ENCODE measurements at places on chromosomes 6 and 20.

DNA sequence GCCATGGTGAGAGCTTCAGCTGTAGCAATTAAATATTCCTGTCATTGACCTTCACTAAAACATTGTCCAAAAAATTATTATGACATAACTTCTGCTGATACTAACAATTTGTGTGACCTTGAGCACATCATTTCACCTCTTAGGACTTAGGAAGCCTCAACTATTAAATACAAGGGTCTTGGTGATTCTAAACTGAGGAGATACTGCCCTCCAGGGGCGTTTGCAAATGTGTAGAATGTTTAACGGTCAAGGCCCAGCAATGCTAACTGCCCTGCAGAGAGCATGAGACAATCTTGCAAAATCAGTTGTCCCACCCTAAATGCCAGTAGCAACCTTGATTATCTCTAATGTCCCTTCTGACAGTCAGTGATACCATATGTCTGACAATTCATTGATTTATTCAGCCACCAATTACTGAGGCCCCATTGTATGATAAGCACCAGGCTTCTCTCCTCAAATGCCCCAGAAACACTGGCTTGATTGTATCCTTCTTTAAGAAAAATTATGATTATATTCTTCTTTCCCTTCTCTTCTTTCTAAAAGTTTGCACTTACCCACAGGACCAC lies 284.1 kb upstream of the PLN start:
- DNase-seq, result no peak

- no peak for DNase-seq
Measured at GRCh38 chr20:44054118-44054517, 132.9 kb downstream of the JPH2 start.

GRCh38 chr20:13464702-13465101 lies 174.0 kb downstream of the TASP1 start:
- no peak for DNase-seq

DNA sequence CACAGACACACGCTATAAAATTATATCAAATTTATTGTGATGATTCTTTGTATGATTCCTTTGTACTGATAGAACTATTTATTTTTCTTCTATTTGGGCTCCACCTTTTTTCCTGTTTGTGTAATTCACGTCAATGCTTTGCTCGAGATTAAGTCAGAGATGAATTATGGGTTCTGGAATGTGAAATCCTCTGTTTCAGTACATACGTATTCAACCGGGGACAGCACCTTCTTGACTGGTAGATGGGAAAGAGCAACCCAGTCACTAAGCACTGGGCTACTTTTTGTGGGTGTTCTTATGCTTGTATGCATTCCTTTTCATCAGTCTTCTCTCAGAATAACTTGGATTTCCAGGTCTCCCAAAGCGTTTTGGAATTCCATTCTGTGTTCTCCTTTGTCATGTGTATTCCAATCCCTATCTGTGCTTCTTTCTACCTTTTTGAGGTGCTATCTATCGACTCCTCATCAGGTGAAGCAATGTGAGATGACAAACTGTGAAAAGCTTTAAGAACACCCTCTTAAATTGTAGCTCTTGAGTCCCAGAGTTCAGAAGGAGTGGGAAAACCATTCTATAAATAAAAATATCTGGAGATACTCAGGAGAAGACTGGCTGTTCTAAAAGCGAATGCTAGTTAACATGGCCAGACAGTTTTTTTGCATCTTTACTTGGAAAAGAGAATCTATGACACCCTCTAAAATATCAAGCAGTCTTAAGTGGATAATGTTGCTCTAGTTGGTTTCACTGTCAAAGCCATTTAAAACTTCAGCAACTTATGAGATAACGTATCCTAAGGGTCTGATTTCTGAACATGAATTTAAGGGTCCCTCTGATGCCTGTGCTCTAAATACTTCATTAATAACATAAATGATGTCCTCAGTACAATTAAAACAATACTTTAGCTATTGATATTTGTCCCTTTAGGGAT lies 197.7 kb upstream of the PREP start:
- DNase-seq, result no peak

- DNase-seq, result no peak
Measured at GRCh38 chr20:24909861-24910260, 39.2 kb upstream of the CST7 start.

GRCh38 chr6:17585766-17586490 lies 14.2 kb upstream of the FAM8A1 start:
- DNase-seq, result no peak

DNA sequence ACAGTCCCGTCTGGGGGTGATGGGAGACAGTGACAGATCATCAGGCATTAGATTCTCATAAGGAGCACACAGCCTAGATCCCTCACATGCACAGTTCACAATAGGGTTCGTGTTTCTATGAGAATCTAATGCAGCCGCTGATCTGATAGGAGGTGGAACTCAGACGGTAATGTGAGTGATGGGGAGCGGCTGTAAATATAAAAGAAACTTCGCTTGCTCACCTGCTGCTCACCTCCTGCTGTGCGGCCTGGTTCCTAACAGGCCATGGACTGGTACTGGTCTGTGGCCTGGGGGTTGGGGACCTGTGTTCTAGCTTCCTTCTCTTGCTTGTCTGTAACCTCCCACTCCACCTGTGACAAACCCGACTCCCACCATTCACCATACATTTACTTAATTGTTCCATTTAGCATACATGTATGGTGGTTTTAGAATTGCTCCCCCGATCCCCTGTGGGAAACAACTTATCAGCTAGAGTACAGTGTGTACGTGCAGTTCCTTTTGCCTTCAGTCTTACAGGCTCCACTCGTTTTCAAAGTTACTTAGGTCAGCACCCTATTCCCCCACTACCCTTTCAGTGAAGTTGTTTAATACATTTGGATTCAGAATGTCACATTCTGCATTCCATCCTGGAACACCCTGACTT lies 4.0 kb downstream of the MANBAL start:
- DNase-seq, result no peak

- DNase-seq, result no peak
Measured at GRCh38 chr20:25077610-25078169, 4.3 kb downstream of the VSX1 start.

DNA sequence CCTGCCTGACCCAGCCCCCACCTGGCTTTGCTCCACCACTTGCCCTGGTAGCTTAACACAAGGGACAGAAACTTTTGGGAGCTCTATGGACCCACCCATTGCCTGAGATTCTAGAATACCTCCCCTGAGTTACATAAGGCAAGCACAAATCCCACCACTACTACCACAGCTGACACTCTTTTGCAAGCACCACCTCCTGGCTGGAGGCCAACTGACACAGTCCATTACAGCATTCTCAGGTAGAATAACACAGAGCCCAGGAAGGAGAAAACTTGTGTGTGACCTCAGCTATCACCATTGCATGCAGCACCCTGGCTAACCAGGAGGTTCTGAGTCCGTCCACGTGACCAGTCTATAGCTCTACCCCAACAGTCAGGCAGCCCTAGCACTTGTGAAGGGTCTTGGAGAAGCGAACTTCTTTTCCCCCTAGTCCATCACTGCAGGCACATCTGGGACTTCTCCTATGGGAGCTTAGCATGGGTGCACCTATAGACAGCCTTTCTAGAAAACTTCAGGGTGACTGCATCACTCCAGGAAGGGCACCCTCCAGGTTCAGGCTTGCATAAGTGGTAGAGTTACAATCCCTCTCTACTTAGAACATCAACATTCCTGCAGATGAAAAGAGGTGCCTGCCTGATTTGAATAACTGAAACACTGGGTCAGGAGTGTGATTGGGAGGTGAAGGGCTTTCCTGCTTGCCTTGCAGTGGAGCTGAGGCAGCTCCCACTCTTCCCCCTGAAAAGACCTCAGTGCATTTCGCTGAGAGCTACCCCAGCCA lies 30.1 kb downstream of the CITED2 start:
- no peak for DNase-seq

DNA sequence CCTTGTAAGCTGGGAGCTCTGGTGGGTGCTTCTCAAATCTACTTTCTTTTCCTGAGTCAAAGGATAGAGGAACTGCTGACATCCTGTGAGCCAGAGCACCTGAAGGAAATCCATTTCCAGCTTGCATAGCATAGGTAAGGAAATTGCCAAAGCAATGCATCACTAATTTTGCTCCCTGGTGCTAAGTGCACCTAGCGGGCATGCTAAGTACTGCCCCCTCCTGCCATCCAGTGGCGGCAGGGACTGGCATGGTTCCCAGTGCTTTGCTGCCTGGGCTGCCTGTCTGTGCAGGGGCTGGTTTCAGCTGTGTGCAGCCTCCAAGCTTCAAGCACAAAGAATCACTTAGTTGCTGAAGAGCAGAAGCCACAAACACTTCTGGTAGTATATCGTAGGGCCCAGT lies 63.9 kb downstream of the FARS2 start:
- DNase-seq, result no peak

GRCh38 chr6:22072949-22073348 lies 223.9 kb downstream of the PRL start:
- DNase-seq, result no peak

DNA sequence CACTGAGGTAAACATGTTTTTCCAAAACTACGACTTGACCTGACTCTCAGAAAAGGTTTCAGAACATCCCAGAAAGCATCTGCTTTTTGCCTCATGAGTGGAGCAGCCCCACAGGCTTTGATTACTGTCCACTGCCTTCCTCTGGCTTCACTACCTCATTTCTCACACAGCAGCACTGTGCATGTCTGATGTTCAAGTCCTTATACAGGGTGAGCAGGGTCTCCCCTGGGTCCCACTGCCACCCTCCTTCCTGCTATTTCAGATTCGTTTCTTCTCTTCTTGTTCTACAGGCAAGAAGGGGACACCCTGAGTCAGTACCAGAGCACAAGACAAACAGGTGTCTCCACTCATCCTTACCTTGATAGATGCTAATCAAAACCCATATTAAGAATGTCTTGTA lies 64.7 kb upstream of the NFATC2 start:
- DNase-seq, result no peak

GRCh38 chr6:133248241-133249001 lies 7.3 kb downstream of the EYA4 start:
- DNase-seq, result no peak

DNA sequence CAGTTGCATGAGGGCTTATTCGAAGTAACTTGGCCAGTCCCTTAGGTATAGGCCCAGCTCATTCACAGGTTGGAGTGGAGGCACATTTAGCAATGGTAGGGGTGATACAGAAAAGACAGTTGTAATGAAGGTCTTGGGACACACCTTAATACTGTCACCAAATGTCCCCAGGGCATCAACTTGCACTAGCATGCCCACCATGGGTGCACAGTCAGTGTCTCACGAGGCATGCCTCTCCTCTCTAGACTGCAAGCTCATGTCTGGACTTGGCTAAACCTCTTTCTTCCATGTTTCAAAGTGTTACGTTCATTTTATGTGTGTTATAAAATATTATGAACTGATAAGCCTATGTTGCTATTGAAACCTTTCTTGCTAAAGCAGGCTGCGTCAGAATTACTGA lies 124.0 kb upstream of the ECI2 start:
- DNase-seq, result no peak

DNA sequence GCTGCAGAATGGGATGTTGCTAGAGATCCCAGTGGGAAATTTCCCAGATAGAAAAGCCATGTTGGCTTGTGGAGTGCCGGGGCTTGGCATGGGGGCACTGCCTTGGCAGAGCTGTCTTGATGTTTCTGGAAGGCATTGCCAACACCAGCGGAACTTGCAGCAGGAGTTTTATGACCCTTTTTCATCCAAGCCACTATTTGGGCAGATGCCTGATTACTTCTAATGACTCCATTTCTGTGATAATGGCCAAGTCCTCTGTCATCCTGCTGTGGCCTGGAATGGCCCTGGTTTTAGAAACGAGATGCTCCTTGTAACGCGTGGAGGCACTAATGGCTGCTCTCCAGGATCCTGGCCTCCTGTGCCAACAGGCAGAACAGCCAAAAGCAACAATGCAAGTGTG lies 229.0 kb downstream of the ZNF217 start:
- no peak for DNase-seq

- no peak for DNase-seq
Measured at GRCh38 chr6:111824608-111825337, 48.5 kb downstream of the FYN start.

DNA sequence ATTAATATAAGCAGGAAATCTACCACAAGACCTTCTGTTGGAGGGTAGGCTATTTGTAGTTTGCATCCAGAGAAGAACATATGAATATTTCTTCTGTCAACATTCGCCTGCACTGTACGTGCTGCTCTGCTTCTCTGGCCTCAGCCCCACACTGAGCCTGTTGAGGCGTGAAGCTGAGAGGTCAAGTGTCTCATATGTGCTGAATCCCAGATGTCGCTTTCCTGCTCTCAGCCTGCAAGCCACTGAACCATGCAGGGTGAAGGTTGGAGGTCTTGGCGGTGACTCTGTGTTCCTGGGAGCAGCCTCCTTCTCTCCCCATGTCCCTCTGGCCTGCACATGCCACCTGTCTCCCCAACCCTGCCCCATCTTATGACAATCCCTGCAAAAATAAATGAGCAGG lies 83.6 kb downstream of the TMEM170B start:
- DNase-seq, result no peak

DNA sequence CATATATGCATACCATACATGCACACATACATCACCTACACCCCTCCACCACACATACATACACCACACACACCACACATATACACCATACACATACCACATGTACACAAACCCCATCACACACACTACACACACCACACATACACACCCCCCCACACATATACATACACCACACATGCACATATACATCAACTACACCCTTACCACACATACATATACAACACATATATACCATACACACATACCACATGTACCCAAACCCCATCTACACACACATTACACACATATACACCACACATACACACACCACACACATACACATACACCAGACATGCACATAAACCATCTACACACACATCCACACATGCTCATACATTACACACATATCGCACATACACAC lies 52.7 kb downstream of the DAAM2 start:
- no peak for DNase-seq

- DNase-seq, result no peak
Measured at GRCh38 chr20:17875981-17876385, 92.6 kb downstream of the SNX5 start.

GRCh38 chr6:137845460-137845859 lies 21.6 kb upstream of the TNFAIP3 start:
- no peak for DNase-seq

GRCh38 chr6:63859528-63859927 lies 223.9 kb downstream of the PHF3 start:
- DNase-seq, result no peak

GRCh38 chr20:59139998-59140397 lies 23.6 kb upstream of the ZNF831 start:
- no peak for DNase-seq

Data from stimulated activated CD8-positive, alpha-beta memory T cell treated with anti-CD3 and anti-CD28 coated beads, Interleukin-15, amount 100 ng/mL, for 4 hours (primary cell).